CD4-positive, alpha-beta T cell treated with Interleukin-4 for 1 hour (primary cell): ENCODE measurements at places on chromosomes 1 and 21.

- DNase-seq, result no peak
Measured at GRCh38 chr1:65791801-65792668, 660 bp upstream of the PDE4B start.

DNA sequence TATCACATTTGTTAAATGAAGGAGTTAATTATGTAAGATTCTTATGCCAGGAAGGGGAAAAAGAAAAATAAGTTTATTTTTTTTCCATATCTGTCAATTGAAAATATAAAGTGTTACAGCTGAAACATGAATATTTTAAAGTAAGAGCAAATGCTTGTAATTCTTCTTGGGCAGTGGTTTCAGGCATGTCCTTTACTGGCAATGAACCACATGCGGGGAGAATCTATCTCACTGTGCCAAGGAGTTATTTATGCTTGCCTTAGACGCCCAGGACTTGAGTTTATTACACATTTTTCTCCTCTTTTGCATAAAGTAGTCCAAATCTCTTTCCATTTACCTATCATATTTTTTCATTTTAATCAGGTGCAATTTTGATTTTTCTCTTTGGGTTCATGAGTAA lies 207.8 kb upstream of the NRIP1 start:
- DNase-seq, result no peak

GRCh38 chr1:57129865-57130264 lies 164.1 kb upstream of the C8B start:
- DNase-seq, result no peak

GRCh38 chr21:43873673-43874072 lies 8.7 kb downstream of the AGPAT3 start:
- DNase-seq, result no peak

DNA sequence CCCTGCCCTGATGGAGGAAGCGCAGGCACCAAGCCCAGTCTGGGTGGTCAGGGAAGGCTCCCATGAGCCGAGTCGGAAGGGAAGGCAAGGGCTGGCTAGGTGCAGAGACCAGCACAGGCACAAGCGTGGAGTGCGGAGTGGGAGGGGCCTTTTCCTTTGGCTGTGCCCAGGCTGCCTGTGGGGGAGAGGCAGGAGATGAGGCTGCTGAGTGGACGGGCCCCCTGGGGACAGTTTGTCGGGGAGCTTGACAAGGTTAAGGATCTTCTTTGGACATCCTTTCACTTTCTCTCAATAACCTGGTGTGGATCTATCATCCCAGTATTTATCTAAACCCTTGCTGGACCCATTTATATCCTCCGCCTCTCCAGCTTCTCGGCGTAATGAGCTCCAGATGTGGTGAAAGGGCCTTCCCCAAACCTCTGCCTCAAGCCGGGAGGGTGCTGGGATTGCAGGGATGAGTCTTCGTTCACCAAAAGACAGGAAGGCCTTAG lies 42.9 kb downstream of the EPHB2 start:
- DNase-seq, result no peak

DNA sequence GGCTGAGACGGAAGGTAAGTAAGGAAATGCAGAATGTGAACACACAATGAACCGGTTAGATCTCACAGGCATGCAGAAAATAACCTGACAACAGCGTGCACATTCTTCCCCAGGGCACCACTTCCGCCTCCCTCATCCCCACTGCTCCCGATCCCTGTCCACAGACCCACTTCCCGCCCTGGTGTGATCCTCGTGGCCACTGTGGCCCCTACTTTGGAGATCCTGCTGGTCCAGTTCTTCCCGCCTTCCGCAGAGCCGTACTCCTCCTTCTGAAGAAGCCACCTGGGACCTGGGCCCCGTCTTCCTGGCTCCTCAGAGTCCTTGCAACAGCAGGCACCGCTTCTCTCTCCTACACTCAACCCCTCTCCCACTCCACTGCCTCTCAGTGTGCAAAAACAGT lies 1.4 kb upstream of the GSTM4 start:
- DNase-seq, result no peak

DNA sequence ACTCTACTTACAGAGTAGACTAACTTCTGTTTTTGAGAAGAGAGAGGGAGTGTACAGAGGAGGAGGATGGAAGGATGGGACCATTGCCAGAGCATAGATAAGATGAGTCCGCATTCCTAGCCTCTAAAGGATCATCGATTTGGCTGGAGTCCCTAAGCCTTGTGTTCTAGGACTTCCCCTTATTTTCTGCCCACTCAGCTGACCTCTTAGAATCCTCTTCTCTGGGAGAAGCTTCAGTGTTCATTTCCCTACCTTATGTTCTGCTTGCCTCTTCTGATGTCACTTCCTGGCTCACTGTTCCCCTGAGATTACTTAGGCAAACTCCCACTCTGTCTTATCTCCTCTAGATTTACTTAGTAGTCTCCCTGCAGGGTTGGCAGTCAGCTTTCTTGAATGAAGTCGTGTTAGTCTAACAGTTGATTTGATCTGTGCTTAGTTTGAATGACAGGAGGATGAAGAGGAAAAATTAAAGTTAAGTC lies 156.7 kb downstream of the SYT2 start:
- no peak for DNase-seq

DNA sequence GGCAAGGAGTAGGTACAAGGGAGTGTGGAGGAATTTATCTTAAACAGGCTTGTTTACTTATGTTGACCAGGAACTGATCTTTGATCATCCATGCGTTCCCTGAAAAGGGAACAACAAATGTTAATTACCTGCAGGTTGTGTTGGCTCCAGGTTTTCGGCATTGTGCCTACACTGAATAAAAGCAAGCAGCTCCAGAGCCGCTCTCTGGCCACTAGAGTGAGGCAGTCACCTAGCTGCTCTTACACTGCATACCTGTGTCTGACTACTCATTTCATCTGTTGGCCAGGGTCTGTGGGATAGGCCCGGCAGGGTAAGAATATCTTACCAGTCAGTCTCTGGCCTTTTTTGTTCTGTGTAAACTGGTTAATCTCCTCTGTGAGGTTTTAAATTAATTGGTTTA lies 183.6 kb downstream of the HFM1 start:
- no peak for DNase-seq
